ENCODE measurements at places on chromosomes 11 and 22.

DNA sequence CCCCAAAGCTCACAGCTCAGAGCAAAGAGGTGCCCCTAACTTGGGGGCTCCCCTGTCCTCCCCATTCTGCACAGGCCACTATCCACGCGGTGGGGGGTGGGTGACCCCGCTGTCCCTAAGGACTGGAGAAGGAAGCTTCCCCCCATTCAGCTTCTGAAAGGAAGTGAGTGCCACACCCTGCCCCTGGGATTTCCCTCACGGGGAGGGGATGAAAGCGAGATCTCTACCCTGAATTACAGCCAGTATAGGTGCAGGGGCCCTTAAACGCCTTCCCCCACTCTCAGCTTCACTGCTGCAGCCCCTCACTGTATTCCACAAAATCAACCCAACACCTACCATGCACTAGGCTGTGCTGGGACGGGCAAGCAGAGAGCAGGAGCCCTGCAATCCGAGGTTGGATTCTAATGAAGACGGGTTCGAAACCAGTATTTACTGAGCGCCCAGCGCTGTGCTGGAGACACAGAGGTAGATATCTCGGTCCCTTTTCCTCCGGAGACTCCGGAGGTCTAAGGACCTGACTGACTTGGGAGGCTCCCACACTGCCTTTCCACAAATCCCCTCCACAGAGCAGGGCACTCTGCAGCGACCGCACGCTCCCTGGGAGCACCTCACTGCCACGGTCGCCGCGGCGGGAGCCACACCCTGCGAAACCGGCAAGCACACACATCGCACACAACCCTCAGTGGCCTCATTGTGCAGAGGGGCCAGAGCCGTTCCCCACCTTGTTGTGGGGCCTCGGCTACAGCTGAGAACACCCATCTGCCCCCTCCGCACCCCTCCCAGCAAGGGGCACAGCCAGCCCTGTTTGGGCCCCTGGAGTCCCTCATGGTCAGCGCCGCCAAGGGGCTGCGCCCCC lies 1.8 kb downstream of the AHNAK start:
- peak; percentile 13 for DNase-seq

GRCh38 chr11:120293038-120293800 lies 31.9 kb upstream of the TLCD5 start:
- DNase-seq: no peak

GRCh38 chr11:69569306-69570200 lies 71.4 kb upstream of the CCND1 start:
- DNase-seq: no peak

DNA sequence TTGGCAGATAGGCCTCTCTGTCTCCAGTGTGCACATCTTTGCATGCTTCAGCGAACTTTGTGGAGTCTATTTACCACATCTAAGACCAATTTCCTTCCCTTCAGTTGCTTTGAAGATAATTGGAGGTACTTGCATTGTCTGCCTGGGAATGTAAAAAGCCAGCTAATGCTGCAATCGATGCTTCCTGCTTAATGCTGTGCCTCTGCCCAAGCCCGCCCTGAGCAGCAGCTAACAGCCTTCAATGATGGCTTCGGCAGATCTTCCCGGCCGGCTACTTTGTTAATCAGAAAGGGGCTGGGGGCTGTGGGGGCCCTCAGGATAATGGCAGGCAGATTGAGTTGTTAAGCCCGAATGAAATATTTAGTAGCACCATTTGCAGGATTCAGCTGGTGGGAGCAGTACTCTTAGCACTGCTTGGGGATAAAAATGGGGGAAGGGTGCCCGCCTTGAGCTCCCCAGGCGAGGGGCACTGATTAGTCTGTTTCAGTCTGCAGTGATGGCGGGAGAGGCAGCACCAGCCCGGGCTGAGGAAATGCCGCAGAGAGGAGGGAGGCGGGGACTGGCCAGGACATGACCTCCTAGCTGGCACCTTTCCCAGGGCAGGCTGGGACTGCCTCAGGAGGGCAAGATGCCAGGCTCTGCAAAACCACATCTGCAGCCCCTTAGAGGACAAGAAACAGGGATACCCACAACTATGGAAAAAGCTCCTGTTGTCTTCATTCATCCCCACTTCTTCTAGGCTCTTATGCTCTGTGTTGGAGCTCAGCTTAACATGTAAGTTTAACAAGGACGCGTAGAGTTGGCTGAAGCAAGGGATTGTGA lies 460.0 kb downstream of the BUD13 start:
- no peak for DNase-seq

- no peak for DNase-seq
These were observed 3.2 kb upstream of the NRXN2 start for GRCh38 chr11:64726211-64726641.

- no peak for DNase-seq
These were observed 45.1 kb upstream of the CBX7 start for GRCh38 chr22:39197578-39197977.

- DNase-seq: no peak
These were observed 683.9 kb downstream of the TBC1D22A start for GRCh38 chr22:47446331-47446730.

GRCh38 chr22:45872659-45873263 lies 104.2 kb downstream of the WNT7B start:
- no peak for DNase-seq

Measured in H54 (cell line).